Motor neuron (in vitro differentiated cells): ENCODE measurements at places on chromosomes 11 and 22. TPM values are rescaled to one million over a fixed set of nuclear protein-coding genes. Genes with fewer than 3 reads are reported as not detected.

C1QTNF6 gene
- 6.5 and 7.0 TPM in 2 replicates for total RNA-seq

TIMM10 gene
- total RNA-seq, result 66.4 and 66.7 TPM in 2 replicates

MTCH2 gene
- total RNA-seq, result 85.6 and 88.4 TPM in 2 replicates

APOBEC3B gene
- 0.67 and 0.93 TPM in 2 replicates for total RNA-seq

SNAP29 gene
- 11.3 and 12.4 TPM in 2 replicates for total RNA-seq
